ENCODE measurements at places on chromosomes 6 and 20.

GRCh38 chr6:6844530-6844929, 256.0 kb downstream of the LY86 start:
- ATAC-seq: no peak

DNA sequence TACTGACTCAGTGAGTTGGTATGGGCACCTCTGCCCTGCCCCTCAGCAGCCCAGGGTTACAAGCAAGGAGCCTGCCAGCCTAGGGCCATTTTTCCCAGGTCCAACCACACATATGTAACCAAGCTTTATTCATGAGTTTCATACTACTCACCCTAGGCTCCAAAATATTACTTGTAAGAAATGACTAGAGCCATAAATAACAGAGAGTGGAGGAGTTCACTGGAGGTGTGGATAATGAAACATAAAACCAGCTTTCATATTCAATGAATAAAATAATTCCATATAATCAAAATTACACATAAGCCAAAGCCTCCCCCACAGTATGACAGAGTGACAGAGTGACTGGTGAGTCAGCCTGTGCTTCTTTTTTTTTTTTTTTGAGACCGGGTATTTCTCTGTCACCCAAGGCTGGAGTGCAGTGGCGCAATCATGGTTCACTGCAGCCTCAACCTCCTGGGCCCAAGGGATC, 229.8 kb upstream of the SASH1 start:
- peak; percentile 25 for ATAC-seq

DNA sequence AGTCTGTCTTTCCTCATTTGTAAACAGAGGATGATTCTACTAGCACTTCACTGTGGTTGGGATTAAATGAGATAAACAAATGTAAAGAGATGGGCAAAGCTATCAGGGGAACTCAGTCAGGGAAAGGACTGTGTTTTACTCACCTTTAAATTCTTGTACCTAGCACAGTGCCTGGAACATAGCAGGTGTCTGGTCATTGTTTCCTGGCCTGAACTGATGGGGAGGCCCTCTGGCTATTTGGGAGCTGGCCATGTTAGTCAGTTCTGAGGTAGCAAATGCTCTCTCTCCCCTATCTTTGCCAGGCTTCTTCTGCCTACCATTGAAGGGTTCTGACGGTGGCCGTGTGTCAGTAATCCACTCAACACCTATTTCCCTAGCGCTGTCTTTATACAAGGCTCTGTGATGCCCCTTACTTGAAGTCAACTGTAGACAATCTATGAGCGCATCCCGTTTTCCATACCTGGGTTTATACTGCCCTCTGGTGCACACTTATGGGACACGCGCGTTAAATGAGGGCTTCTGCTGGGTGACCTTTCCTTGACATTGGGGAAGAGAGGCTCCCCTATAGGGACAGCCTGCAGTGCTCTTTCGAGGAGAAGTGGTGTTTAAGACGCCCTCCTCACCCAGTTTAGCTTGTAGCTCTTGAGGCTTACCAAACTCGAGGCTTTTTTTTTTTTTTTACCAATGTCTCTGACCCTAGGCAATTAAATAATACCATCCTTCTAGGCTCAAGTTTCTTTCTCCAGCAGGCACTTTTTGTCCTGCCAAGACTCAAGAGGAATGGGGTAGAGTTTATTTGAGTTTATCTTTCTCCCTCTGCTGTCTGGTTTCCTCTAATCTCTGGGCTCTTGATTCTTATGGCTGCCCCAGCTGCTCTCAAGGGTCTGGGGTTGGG, 4.0 kb upstream of the SPATS1 start:
- ATAC-seq: peak; percentile 80

GRCh38 chr6:127119102-127120022, 891 bp downstream of the RSPO3 start:
- ATAC-seq: no peak

DNA sequence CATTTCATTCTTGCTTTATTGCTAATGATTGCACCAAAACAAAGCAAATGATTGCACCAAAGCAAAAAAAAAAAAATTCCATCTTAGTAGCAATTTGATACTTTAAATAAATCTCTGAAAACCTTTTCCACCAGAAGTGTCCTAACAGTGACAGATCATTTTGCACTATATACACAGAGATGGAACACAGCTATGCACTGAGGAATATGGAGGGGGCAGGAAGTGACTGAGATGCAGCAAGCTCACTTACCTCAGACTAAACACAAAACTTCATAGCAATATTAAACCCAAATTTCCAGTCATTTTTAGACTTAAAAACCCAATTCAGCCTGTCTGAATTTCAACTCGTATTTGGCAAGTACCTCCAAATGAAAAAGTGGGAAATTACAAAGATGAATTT, 41.2 kb downstream of the HIVEP2 start:
- no peak for ATAC-seq

DNA sequence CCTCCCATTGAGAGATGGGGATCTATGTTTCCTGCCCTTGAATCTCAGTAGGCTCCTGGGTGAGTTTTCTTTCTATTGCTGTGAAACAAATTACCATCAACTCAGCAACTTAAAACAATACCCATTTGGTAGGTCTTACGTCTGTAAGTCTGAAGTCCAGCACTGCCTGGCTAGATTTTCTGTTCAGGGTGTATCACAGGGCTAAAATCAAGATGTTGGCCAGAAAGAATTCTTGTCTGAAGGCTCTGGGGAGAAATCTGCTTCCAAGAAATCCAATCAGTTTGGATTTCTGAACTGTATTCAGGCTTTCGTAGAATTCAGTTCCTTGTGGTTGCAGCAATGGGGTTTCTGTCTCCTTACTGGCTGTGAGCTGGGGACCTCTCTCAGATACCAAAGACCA, 99.6 kb upstream of the SLC24A3 start:
- no peak for ATAC-seq

GRCh38 chr6:1552296-1552761, 57.4 kb upstream of the FOXC1 start:
- no peak for ATAC-seq

All from activated CD4-positive, CD25-positive, alpha-beta regulatory T cell treated with anti-CD3 and anti-CD28 coated beads, Interleukin-2, amount 50 U/mL, for 24 hours (primary cell).